ENCODE measurements at places on chromosomes 4 and X.

DNA sequence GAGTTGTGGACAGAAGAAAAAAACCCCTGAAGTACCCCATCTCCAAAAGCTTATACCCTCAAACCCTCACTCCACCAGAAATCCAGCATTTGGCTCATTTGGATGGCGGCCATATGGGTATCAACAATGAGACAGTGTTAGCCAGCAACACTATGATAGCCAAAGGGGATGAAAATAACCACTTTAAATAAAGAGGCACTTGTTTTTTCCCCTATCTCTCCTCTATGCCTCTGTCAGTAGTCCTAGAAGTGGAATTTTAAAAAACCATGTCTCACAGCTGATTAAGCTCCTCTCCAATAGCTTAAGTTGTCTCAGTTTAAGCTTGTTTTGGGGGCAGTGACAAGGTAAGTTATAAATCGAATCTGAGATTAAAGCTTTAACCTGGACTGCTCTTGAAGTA lies 124.0 kb downstream of the MOSPD2 start:
- DNase-seq, result no peak

DNA sequence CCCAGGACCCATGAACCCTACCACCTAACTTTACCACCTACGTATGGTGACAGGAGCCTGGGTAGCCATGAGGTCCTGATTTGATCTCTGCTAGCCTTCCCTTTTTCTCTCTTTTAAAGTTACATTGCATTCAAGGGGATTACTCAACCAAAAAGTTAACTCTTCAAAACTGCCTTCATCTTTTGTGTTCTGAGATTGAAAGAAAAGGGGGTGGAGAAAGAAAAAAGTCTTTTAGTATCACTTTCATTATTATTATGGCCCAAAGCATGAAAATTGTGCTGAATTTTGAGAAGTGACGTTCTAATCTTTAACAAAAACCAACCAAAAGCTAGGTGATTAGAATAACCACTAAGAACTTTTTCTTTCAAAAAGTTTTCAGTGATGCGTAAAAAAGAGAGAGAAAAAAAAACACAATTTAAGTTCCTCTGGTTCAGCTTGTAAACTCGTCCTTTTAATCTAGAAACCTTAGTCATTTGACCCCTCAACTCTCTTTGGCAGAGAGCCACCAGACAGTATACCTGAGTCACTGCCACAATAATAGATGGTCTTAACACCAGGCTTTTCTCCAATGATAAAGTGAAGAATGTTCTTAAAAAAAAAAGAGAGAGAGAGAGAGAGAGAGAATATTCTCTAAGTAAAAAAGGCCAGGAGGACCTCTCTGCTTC lies 347.4 kb upstream of the FGF13 start:
- DNase-seq, result no peak

GRCh38 chr4:108834835-108835384 lies 72.1 kb upstream of the ETNPPL start:
- DNase-seq, result no peak

DNA sequence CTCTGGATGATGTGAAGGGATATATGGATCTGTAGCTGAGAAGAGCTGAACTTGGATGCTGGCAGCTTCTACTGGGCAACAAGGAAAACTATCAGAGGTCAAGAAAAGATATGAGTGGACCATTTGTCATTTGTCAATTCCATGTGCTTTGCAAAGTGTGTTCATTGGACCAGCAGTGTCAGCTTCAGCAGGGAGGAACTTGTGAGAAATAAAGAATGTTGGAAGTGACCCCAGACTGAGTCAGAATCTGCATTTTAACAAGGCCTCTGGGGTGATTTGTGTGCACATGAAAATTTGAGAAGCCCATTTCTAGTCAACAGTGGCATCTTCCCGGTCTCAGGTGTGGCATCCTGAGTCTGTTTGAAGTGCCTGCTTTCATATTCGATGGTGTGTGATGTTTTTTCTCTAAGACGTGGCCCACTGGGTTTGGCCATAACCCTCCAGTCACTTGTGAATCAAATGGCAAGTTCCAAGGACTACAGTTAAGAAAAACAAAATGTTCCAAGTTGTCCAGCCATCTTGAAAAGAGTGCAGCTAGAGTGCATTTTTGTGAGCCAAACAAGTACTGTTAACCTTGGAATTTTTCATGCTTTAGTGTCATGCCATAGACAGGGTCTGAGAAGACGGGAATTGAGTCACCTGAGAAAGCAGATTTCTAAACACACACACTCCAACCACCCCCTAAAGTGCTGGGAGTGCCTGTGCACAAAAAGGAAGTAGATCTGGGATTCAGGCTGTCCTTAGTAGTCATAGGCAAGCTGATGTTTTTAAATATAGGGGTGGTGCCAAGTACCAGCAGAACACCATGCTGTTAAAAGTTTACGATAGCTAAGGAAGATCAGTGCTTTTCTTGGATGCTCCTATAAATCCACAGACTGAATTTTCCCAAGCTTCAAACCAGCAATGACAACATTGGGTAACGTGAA lies 26.4 kb downstream of the GPM6B start:
- DNase-seq, result no peak

- peak; percentile 1 for DNase-seq
Measured at GRCh38 chrX:120560405-120560841, 339 bp downstream of the CUL4B start.

GRCh38 chr4:10832806-10833628 lies 148.4 kb upstream of the CLNK start:
- DNase-seq, result no peak

DNA sequence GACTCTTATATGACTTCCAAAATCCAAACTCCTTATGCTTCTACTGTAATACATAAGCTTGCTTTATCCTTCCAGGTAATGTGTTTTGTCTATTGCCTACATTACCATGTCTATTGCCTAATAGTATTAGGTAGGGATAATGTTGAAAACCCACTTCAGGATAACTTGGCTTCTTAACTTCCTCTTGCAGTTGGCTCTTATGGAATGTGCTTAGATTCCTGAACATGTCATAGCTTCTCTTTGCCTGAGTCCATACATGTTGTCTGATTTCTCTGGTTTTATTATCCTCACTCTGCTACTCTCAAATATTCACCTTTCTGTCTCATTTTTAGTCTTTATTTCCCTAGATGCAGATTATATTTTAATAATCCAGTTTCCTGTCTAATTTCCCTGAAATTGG lies 599.9 kb downstream of the IL15 start:
- DNase-seq, result no peak

- DNase-seq, result no peak
Measured at GRCh38 chrX:43493756-43494155, 162.3 kb upstream of the MAOA start.

- DNase-seq, result no peak
Measured at GRCh38 chr4:73315091-73315490, 56.5 kb upstream of the ANKRD17 start.

GRCh38 chrX:72121383-72121782 lies 10.3 kb downstream of the RTL5 start:
- DNase-seq, result no peak

GRCh38 chrX:111444881-111445280 lies 32.9 kb upstream of the DCX start:
- no peak for DNase-seq

- DNase-seq, result no peak
Measured at GRCh38 chr4:168524006-168524405, 27.2 kb downstream of the PALLD start.

DNA sequence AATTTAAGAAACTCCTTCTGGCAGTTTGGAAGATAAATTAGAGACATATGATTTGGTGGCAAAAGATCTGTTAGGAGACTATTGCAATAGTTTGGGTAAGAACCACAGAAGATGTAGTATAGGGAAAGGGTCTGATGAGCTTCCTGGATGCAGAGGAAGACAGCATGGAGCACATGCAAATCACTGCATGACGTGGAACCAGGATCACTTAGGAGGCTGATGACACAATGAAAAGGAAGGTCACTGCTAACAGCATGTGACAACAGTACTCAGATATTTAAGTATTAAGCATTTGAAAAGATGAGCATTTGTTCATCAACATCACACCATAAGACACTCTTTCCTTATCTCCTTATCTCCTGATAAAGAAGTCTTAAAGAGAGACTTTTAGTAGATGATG lies 167.8 kb upstream of the LDB2 start:
- DNase-seq, result no peak

DNA sequence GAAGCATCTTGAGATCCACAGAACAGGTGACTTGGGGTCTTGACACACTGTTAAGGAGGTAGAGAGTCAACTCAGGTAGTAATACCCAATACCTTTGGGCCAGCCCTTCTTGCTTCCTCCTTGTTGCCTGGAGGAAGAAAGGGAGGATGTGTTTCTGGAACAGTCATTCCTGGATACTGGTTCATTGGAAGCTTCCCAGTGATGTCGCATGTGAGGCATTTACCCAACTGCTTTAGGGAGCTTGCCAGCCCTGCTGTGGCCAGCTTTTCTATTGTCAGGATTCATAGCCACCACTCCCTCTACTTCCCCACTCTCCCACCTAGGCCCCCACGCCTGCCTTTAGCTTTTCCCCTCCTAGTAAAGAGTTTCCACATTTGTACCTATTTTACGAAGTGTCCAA lies 310.3 kb upstream of the PRPS2 start:
- DNase-seq, result no peak

DNA sequence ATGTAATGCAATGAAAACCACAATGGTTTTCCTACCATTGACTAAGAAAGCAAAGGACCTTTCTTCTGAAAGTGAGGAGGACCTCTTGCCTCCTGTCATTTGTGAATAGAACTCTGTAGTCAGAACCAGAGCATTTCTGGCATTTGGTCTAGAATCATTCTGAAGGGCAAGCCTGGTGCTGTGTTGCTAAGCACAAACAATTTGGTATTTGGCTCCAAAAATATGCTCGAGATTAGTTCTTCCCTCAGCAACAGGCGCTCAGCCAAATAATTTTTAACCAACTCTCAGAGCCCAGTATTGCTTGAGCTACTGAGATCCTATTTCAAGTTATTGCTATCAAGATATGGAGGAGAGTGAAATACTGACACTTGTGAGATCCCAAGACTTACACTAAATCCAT lies 71.0 kb downstream of the SNCA start:
- no peak for DNase-seq

DNA sequence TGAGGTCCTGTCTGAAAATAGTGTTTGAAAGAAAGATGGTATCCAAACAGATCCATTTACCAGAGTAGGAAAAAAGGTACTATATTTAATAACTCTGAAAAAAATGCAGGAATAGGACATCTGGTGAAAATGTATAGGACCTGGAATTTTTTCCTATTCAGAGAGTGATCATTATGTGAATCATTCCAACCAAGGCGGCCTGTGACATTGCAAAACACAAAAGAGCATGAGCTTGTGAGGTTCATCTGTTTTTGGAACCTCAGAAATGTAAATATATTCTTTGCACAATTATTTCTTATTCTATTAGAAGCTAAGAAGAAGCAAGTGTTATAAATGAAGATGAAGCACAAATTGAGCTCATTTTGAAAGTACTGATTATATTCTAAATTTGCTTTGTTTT lies 2.0 kb downstream of the C4orf51 start:
- DNase-seq, result no peak

DNA sequence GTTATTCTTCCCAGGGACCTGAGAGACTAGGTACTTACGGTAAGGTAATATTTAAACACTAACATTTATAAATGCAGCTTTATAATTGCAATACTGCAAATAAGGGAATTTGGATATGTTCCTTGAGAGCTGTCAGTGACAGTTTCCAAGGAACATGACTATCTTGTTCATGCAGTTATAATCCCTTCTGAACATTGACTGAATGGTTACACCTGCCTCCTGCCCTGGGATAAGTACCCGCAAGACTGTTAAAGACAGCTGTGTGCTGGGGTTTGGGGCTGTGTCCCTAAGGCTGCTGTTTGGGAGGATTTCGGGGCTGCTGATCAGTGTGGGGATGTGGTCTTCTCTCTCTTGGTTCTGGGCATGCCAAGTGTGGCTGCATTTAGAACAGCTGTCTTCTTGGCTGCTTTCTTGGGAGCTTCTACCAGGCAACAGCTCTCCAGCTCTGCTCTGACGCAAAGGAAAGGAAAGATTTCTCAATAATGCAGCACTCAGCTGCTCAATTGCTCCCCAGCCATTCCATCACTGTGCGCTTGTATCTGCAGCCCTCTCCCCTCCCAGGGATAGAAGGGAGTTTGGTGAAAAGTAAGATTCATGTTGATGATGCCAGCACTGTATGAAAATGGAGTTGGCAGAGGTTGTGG lies 298.8 kb upstream of the TAPT1 start:
- DNase-seq, result no peak

- no peak for DNase-seq
Measured at GRCh38 chr4:78899302-78899701, 39.9 kb downstream of the PAQR3 start.

DNA sequence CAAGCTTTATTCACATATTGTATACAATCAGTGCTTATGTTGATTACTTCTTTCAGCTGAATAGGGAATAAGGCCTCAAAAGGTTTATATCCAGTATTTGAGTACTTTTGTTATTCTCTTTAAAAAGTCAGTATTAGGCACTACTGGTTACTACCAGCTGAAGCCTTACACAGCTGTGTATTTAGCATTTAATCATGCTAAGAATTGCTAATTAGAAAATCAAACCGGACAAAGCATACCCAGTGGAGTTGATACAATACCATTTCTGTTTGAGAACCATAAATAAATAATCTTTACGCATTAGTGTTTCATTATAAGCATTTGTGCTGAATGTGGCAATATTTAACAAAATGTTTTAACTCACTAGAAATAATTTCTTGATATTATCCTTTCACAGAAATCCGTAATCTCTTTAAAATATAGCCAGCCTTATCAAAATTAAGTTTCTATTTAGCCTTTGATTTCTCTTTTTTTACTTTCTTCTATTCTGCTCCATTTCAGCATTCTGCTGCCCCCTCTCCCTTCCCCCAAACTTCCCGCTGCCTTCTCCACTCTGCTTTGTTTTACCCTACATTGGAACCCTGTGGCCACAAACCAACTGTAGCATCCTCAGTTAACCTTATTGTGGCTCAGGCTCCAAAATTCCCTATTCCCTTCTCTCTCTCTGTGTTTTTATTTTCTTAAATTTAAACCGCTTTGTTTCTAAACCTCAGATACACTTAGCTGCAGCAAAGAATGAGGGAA lies 37.8 kb downstream of the UGT8 start:
- no peak for DNase-seq

GRCh38 chr4:117357866-117358265 lies 272.5 kb upstream of the TRAM1L1 start:
- no peak for DNase-seq

GRCh38 chrX:34884817-34885216 lies 57.8 kb upstream of the FAM47B start:
- no peak for DNase-seq

- DNase-seq, result no peak
Measured at GRCh38 chr4:56648021-56648823, 32.9 kb downstream of the HOPX start.

GRCh38 chr4:94558392-94558904 lies 106.7 kb downstream of the PDLIM5 start:
- no peak for DNase-seq
